Endodermal cell (in vitro differentiated cells): ENCODE measurements at places on chromosomes 6 and 20.

DNA sequence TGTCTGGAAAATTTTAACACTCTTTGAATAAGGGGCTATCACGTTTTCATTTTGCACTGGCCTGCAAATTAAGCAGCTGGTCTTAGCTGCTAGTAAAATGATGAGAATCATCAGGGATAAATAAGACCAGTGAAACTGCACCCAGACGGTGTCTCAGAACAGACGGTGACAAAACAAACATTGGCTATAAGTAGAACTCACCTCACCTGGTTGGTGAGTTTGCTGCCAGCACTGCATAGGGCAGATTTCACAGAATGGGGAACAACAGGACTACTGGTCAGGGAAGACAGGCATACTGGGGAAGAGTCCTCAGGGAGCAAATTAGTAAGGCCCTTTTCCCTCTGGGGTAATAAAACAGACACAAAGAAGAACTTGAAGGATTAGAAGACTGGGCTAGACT, 175.9 kb upstream of the CITED2 start:
- DNase-seq = no peak

DNA sequence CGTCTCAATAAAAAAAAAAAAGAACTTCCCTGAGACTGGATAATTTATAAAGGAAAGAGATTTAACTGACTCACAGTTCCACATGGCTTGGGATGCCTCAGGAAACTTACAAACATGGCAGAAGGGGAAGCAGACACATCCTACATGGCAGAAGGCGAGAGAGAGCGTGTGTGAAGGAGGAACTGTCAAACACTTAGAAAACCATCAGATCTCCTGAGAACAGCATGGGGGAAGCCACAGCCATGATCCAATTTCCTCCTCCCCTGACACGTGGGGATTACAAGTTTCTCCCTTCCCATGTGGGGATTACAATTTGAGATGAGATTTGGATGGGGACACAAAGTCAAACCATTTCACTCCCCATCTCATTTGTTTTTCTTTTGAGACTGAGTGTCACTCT, 46.6 kb upstream of the TFAP2C start:
- no peak for DNase-seq

GRCh38 chr6:15263780-15264374, 18.0 kb downstream of the JARID2 start:
- DNase-seq = no peak

DNA sequence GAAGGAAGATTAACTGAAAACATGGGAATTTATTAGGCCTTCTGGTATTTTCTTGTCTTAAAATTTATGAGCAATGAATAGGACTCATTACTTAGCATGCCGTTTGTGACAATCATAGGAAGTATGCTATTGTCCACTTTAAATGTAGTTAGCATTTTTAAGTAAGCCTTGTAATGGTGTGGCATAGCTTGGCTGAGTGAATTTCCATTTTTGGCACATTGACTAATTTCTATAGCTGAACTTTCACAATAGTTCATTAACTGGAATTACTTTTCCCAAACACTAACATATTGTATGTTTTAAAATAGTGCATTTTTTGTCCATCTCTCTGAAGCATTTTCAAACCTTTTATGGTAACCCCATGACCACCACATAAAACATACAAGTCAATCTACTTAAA, 15.7 kb downstream of the RSPO3 start:
- no peak for DNase-seq

DNA sequence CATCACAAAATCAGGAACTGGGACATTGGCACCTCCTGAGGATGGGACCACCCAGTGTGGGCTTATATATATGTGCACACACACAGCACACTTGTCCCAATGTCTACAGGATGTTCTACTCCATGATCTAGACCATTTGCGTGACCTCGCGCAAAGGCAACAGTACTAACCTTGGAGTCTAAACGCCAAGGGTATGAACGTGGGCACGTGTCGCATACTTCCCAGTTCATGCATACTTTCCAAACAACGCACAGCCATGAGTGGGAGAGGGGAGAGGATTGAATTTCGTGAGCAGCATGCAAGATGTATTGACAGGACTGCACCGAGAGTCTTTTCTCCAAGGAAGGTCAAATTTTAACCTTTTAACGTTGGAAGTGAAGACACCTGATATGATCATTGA, 214.2 kb upstream of the QKI start:
- DNase-seq = no peak

GRCh38 chr20:33902011-33902410, 90.9 kb downstream of the CHMP4B start:
- no peak for DNase-seq

- no peak for DNase-seq
Observed at GRCh38 chr6:44339763-44340625, 2.5 kb upstream of the SPATS1 start.

DNA sequence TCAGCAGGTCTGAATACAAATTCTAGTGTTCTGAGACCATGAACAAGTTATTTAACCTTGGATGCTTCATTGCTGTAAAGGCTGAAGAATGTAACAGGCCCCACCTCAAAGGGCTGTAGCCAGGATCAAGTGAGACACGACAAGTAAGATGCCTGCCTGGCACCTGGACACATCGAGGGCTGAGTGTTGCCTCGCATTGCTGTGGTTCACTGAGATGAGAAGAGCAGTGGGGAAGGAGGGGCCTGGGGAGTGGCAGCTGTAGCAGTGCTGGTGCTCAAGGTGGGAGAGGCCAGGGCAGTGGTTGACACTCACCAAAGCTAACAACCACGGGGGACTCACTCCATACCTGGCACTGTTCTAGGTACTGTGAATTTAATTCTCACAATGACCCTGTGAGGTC, 187.8 kb downstream of the KIF16B start:
- no peak for DNase-seq

- DNase-seq = no peak
Observed at GRCh38 chr6:1911474-1911873, 301.8 kb downstream of the FOXC1 start.

- DNase-seq = no peak
Observed at GRCh38 chr6:31227143-31227542, 44.7 kb downstream of the HLA-C start.

DNA sequence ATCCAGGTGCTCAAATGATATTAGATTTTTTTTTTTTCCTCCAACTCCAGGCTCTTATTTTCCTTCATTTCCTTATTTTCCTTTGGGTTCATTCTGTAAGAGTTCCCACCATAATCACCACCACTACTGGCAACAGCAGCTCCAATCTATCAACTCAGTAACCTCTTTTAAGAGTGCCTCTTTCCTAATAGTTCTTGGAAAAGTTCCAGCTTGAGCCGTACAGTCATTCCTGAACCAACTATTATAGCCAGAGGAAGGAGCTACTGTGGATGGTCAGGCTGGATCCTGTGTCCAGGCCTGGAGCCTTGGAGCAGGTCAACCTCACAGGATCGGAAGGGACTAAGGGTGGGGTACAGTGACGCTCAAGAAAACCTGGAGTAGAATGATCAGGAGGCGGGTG, 4.2 kb upstream of the ANGPT4 start:
- DNase-seq = no peak

DNA sequence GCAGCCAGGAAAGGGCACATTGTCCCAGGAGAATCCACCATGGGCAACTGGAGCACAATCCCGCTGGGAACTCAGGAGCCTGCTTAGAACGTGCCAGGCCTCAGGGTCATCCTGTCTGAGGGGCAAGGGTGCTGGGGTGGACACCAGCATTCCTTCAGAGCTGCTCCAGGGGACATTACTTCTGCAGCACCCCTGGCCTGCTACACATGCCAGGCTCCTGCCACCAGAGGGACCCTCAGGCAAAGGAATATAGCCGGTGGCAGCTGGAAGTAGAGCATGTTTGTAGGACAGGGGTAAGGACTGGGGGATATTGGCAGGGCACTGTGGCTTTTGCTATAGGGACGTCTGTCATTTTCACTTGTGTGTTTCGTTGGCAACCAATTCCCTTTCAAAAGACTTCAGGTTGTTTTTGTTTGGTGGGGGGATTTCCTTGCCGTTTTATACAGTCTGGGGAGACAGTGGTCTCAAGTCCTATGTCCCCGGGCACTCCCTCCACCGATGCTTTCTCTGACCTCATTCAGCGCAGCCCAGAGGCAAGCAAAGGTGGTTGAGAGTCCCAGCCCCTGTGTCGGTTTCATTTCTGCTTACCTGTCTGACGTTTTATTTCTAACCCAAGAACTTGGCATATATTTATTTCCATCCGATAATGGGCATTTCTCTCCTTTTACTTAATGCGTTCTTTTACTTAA, 130.8 kb downstream of the JPH2 start:
- DNase-seq = peak; percentile 89

GRCh38 chr6:158131926-158132325, 36.1 kb downstream of the SERAC1 start:
- DNase-seq = no peak
